ENCODE measurements at places on chromosomes 13 and 19.
A peak's percentile ranks its signal among the peaks of the same experiment; 100 is the strongest.

DNA sequence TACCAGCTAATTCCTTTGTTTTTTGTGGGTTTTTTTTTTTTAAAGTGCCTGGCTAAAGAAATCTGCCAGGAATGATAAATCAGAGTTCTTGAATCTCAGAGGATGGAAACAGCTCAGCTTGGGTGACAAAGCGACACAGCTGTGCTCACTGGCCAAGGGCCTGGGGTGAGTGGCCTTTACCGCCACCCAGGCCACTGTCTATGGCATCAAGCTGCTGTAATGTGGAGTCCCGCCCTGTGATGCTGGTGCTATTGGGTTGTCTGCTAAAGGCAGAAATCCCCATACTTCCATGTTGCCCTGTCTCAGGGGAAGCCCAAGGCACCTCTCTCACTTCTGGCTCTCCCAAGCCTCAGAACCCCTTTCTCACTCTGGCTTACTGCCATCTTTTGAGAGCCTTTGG is 82.6 kb upstream of the FARP1 start:
- no peak for DNase-seq

GRCh38 chr13:108176685-108177274 is 38.6 kb downstream of the LIG4 start:
- peak; percentile 38 for DNase-seq

- no peak for DNase-seq
These were observed at the start of gene PCDH17 for GRCh38 chr13:57631596-57632275. PCDH17 (plus strand) TSS chr13:57631744; CDS start chr13:57632547, 803 bp downstream.

- DNase-seq, result peak; percentile 77
These were observed 379 bp upstream of the CDC34 start for GRCh38 chr19:531009-531752.

DNA sequence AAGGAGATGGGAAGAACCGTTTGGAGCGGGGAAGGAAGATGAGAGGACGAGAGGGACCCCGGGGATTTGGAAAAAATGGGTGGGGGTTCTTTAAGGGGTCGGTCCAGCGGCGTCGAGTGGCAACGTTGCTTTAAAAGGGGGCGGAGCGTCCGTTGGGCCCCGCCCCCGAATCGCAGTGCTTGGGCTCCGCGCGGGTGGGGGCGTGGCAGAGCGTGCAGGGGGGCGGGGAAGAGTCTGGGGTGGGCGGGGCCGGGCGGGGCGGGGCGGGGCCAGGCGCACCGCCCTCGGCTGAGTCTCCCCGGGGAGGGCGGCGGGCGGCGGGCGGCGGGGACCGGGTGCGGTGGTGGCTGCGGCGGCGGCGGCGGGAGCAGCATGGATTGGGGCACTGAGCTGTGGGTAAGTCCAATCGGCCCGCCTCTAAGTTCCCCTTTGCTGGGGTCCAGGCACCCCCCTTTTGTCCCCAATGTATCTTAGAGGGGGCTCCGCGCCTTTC is at the start of gene TRIP10:
Gene TRIP10 (plus strand): TSS at position 291 of the 493 bp plus-strand sequence. CDS start 82 bp downstream, at position 373.
- peak; percentile 77 for DNase-seq

GRCh38 chr13:33403807-33404362 is 118.3 kb upstream of the STARD13 start:
- no peak for DNase-seq

GRCh38 chr19:51138549-51138979 is 3.5 kb upstream of the SIGLEC7 start:
- no peak for DNase-seq

- DNase-seq, result no peak
These were observed 3.2 kb downstream of the RASL11A start for GRCh38 chr13:27273658-27274425.

DNA sequence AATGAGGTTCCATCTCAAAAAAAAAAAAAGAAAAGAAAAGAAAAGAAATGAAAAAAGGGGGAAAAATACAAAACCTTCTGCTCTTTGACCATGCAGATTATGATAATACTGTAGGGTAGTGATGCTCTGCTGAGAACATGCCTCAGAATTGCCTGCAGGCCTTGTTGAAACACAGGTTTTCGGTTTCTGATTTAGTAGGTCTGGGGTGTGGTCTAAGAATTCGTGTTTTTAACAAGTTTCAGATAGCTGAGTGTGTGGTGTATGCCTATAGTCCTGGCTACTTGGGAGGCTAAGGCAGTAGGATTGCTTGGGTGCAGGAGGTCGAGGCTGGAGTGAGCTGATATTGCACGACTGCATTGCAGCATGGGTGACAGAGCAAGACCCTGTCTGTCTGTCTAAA is 14.9 kb upstream of the CYP2B6 start:
- DNase-seq, result no peak

DNA sequence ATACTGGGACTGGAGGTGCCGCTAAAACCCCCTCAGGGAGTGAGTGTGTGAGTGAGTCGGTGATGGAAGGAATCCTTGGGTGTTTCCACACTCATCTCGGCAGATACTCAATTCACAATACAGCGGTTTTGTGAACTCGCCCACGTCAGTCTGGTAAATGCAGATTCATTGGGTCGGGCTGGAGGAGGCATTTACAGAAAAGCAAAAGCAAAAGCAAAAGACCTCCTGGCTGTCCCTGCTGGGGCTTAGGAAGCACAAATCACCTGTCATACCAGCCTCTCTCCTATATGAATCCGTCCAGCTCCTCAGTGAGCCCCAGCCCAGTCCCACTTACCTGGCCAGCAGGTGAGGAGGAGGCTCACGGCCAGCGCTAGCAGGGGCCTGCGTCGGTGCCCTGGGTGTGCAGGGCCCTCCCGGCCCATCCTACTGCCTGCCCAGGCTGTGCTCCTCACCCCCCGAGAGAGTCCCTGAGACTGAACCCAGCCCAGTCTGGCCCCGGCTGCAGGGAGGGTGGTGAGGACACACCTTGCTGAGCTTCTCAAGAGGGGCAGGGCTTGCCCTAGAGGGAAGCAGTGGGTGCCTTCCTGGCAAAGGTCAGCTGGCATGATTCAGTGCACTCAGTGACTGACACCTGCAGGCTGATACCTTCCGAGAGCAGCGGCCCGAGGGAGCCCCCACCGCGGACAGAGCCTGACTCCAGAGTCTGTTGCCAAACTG is at the start of gene MUC16:
Gene MUC16 (minus strand): TSS at position 475 of the 717 bp plus-strand sequence.
- DNase-seq, result no peak

- no peak for DNase-seq
These were observed 500 bp downstream of the AP3D1 start for GRCh38 chr19:2150794-2151338.

- DNase-seq, result no peak
These were observed 9.8 kb downstream of the FUT6 start for GRCh38 chr19:5829567-5830310.

DNA sequence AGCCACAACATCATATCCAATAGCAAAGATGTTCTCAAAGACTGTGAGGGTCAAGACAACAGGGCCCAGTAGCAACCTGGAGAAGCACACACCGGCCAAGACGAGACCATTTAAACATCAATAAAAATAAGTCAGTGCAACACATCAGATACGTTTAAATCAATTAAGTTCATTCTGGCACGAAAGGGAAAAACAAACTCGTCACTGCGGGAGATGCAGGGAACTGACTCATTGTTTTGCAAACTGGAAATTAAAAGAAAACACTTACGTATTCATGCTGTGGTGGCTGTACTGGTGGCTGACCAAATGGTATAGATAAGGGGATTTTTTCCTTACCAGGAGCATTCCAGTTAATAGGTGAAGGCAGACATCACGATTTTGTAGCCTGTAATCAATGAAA is 26.3 kb upstream of the SLC15A1 start:
- no peak for DNase-seq

- no peak for DNase-seq
These were observed 779.6 kb downstream of the DIAPH3 start for GRCh38 chr13:59384154-59384553.

DNA sequence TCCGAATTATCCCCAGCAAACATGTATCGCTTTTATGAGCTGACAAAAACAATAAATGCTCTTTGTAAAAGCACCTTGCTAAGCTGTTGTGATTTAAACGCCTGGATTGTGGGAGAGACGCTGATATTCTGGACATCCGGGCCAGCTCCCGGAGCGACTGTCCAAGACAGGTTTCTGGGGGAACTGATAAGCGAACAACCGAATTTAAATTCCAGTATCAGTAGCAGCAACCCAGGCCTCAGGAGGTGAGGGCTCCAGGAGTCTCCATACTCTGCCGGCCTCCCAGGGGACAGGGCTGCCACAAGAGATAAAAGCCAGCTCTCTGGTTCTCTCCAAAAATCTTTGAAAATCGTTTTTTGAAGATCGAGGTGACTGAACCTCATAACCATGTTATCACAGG is 50.3 kb upstream of the VSTM2B start:
- no peak for DNase-seq

DNA sequence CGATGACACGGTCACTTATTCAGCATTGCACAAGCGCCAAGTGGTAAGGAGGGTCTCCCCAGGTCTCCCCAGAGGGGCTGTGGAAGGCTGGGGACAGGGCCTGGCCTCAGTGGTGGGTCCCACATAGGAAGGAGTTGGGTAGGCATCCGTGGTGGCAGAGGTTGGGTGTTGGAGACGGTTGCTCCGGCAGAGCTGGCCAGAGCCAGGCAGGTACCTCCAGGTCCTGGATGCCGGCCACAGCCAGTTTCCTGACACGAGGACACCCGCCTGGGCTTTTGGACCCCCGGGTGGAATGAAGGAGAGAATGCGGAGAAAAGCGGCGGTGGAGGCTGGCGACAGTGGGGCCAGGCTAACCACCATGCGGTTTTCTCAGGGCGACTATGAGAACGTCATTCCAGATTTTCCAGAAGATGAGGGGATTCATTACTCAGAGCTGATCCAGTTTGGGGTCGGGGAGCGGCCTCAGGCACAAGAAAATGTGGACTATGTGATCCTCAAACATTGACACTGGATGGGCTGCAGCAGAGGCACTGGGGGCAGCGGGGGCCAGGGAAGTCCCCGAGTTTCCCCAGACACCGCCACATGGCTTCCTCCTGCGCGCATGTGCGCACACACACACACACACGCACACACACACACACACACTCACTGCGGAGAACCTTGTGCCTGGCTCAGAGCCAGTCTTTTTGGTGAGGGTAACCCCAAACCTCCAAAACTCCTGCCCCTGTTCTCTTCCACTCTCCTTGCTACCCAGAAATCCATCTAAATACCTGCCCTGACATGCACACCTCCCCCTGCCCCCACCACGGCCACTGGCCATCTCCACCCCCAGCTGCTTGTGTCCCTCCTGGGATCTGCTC is 1.3 kb upstream of the FFAR1 start:
- DNase-seq, result peak; percentile 77

- no peak for DNase-seq
These were observed 253.7 kb upstream of the RXFP2 start for GRCh38 chr13:31485651-31486051.

- no peak for DNase-seq
These were observed 5.6 kb downstream of the TLE6 start for GRCh38 chr19:2982983-2983350.

- DNase-seq, result peak; percentile 62
These were observed 14.7 kb downstream of the ELL start for GRCh38 chr19:18507021-18507726.

GRCh38 chr13:50990065-50990817 is 80.7 kb downstream of the RNASEH2B start:
- no peak for DNase-seq

GRCh38 chr13:114043421-114044053 is 69.7 kb upstream of the C13orf46 start:
- DNase-seq, result no peak

DNA sequence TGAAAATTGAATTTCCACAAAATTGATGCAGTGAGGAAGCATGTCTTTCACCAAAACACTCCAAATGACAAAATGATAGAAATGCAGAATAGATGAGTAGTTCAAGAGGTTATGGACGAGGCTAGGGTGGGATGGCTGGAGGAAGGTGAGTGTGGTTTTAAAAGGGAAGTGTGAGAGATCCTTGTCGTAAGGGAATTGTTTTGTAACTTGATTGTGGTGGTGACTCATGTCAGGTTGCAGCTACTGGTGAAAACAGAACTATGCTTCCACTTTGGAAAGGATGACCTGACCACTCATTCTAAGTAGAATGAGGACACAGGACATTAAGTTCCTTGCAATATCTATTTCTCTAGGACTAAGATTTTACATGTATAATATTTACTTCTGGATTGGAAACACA is 345.7 kb downstream of the MTUS2 start:
- no peak for DNase-seq

GRCh38 chr13:45778882-45779281 is 72.7 kb downstream of the SIAH3 start:
- DNase-seq, result no peak

DNA sequence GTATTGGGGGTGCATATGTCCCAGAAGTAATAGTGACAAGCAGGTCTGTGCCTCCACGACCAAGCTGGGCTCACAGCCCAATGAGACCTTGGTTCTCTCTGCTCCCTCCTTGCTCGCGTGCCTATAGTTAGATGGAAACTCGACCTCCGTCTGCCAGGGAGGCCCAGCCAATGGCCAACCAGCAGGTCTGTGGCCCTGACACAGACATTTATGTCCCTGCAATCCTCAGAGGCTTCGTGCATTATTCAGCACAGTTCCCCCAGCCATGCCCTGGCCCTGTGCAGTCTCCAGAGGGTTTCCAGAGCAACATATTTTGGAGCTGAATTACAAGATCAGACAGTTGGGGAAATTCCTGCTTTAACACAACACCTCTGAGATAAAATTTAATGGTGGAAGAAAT is 105.1 kb downstream of the UQCRFS1 start:
- DNase-seq, result no peak

- DNase-seq, result no peak
These were observed 206.7 kb upstream of the RFC3 start for GRCh38 chr13:33611121-33611805.

- no peak for DNase-seq
These were observed 66.0 kb downstream of the PCCA start for GRCh38 chr13:100154842-100155416.

DNA sequence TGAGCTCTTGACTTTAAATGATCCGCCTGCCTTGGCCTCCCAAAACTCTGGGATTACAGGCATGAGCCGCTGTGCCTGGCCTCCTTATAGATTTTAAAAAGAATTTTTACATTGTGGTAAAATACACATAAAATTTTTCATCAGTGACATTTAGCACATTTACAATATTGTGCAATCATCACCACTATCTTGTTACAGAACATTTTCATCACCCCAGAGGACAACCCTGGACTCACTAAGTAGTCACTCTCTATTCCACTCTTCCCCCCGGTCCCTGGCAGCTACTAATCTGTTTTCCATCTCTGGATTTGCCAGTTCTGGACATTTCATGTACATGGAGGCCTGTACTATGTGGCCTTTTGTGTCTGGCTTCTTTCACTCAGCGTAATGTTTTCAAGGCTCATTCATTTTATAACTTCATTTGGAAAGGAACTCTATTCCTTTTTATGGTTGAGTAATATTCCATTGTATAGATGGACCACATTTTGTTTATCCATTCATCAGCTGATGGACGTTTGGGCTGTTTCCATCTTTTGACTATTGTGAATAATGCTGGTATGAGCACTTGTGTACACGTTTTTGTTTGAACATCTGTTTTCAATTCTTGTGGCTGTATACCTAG is 19.9 kb downstream of the MEGF8 start:
- no peak for DNase-seq
